ENCODE measurements at places on chromosomes 1 and 21.

- DNase-seq, result no peak
Observed at GRCh38 chr21:40284409-40284808, 417.2 kb downstream of the PCP4 start.

DNA sequence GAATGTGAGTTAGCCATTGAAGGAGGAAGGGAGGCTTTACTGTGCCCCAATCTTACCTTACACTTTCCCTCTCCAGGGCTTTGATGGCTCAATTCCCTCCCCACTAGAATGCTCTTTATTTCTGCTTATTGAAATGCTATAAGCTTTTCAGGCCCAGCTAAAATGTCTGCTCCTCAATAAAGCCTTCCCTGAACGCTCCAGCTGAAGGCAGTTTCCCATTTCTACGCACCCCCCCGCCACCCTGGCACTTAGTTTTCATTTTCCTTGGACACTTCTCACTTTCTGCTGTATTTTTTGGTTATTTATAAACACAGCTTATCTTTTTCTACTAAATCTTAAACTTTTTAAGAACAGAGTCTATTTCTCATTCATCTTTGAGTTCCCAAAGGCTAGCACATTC, 7.1 kb upstream of the TMEM167B start:
- no peak for DNase-seq

GRCh38 chr21:29145354-29145782, 14.9 kb downstream of the MAP3K7CL start:
- no peak for DNase-seq

GRCh38 chr1:96416701-96417444, 304.7 kb upstream of the PTBP2 start:
- no peak for DNase-seq

GRCh38 chr1:154972517-154973343, 1.8 kb upstream of the CKS1B start:
- no peak for DNase-seq

GRCh38 chr1:13723810-13724209, 23.8 kb downstream of the PRDM2 start:
- no peak for DNase-seq

DNA sequence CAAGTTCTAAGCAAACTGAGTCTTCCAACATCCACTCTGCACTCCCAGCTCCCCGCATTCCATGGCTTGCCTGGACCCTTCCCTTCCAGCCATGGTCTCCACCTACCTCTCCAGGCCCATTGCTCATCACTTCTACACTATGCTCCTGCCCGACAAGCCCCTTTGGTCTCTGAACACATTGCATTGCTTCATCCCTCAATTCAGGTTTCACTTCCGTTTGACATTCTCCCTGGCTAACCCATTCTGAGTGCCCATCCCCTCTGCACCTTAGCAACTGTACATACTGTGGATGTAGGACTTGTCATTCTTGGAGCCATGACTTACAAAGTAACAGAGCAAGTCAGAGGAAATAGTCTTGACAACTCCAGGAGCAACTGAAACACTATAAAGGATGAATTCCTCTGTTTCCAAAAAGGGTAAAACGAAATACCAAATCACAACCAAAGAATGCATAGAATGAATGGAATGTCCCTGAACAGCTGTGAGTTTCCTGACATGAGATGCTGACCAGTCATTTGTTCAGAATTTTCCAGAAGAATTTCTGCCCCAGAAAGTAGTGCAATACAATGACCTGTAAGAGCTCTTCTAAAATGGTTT, 66.7 kb downstream of the KCNJ6 start:
- no peak for DNase-seq

DNA sequence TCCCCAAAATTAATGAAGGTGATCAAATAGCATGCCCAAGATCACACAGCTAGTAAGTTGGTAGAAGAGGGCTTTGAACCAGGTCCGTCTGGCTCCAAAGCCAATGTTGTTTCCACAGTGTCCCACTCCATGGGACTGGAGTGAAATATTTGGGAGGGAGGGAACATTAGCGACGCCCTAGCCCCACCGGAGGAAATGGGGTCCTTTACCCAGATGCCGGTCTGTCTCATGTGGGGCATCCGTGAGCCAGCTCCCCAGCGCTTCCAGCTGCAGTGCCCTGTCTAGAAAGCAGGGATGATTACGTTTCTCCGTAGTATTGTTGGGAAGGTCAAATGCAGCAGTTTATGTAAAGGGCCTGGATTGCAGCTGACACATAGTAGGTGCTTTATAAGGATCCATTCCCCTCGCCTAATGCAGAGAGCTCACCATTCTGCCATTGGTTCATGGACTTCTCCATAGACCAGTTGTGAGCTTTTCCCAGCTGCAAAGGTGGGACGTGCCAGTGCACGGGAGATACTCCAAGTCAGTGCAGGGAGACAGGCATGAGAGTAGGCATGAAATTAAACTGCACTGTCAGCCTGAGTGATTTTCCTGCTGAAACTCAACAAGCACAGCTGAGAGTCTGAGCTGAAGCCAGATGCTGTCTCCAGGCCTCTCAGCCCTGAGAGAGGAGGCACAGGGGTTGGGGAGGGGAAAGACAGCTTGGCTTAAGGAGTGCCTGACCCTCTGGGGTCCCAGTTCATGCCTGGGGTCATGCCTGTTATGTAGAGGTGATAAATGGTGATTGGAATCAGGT, 24.7 kb downstream of the QSOX1 start:
- DNase-seq, result no peak

- peak; percentile 57 for DNase-seq
Observed at GRCh38 chr21:33229784-33230544, at the start of gene IFNAR2. TSS of gene IFNAR2 (plus strand) at chr21:33229938. CDS start at chr21:33241923, 11,985 bp downstream.

- no peak for DNase-seq
Observed at GRCh38 chr1:2258996-2259395, 30.9 kb downstream of the SKI start.

DNA sequence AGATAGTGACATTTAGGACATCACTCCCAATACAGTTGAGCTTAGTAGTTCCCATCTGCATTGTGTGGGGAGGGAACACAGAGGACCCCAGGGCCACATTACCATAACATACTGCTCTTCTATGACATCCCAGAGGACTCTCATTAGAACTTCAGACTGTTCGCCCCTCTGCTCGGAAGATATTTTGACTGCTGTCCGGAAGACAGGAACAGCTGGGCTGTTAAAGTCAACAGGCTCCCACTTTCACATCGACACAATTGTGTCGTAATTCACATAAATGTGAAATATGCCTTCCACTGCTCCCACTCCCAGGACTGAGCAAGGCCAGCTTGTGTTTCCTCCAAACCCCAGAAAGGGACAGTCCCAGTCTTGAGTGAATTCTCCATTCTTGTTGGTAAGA, 158.4 kb downstream of the SEC16B start:
- no peak for DNase-seq

- no peak for DNase-seq
Observed at GRCh38 chr1:231890791-231891190, 264.2 kb downstream of the DISC1 start.

- DNase-seq, result no peak
Observed at GRCh38 chr1:175172503-175172902, 20.1 kb downstream of the KIAA0040 start.

DNA sequence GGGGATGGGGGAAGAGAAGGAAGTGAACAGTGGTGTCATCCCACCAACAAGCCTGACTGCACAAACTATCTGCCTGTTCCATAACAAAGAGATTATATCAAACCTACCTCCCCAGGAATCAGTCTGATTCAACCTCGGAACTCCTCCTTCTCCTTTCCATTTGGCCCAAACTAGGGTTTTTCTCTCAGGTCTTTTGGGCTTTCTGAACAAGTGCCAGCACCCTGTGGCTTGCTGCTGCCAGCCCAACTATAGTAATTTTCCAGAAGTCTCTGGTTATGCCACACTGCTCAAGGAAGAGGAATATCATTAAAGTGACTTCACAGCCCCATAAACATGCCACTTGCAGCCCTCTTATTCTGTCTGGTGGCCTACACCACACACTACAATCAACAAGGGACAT, 70.5 kb downstream of the RGS7 start:
- DNase-seq, result no peak
